Stimulated activated naive B cell treated with anti-CD40 and anti-IgM and Interleukin-4, amounts not matched to agents 10 μg/mL and 1 μg/mL and 100 μg/mL, for 72 hours (primary cell): ENCODE measurements at places on chromosomes 4 and X.

- DNase-seq = no peak
Measured at GRCh38 chrX:42490111-42490510, 287.9 kb downstream of the PPP1R2C start.

DNA sequence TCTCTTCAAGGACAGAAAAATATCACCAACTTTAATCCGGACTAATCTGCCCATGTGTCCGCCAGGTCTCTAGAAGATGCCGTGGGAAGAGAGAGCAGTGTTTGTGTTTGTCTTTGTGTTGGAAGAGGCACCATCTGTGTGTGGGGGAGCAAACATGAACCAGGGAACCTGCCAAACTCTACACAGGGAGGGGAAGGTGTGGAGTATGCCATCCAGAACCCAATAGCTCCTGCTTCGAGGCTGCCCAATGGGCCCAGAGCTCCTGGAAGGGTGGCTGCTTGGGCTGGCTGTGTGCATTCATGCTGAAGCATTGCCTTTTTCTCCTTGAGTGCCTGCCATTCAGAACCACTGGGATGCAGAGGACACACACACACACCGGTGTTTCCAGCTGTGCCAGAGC is 536.2 kb downstream of the MID1IP1 start:
- DNase-seq = no peak

DNA sequence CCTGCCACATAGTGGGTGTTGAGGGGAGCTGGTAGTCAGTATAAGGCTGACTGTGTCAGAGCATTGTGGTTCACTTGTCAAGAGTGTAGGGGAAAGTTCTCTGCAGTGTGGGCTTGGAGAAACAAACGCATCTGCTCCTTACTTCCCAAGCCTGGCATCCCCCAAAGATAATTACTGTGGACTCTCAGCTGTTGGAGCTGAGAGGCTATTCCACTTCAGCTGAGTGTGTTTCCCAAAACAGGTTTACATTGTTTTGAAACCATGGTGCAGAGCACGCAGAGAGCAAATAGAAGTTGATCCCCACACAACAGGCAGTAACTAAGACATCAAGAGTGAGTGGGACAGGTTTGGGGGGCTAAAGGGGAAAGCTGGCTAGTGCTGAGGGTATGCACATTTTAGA is 181.0 kb upstream of the EOLA2 start:
- no peak for DNase-seq

DNA sequence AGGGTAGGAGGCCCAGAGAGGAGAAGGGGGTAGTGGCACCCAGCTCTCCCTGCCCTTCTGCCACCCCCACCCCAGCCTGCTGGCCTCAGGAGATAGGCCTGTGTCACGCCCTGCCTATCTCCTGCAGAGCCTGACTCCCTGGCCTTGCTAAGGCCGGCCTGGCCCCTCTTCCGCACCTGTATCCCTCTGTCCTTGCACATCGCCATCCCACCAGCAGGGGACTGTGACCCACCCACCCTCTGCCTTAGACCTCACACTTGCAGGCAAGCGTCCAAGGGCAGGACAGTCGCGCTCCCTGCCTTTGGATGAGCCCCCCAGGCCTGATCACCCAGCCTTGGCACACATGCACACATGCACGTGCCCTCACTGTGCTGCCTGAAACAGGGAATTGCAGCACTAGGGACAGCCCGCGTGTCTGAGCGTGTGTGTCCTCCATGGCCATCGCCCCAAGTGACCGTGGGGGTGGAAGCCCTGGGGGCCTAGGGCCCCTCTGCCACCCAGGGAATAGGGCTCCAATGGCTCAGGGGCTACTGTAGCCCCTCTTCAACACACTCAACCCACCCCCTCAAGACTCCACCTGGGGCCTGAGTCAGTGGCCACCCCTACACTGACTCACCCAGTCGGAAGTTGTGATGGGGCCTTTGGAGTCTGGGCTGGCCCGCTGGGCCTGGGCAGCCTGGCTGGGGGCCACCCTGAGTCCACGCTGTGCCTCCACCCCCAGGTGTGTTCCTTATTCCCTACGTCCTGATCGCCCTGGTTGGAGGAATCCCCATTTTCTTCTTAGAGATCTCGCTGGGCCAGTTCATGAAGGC is 2.1 kb downstream of the SLC6A8 start:
- DNase-seq = no peak

DNA sequence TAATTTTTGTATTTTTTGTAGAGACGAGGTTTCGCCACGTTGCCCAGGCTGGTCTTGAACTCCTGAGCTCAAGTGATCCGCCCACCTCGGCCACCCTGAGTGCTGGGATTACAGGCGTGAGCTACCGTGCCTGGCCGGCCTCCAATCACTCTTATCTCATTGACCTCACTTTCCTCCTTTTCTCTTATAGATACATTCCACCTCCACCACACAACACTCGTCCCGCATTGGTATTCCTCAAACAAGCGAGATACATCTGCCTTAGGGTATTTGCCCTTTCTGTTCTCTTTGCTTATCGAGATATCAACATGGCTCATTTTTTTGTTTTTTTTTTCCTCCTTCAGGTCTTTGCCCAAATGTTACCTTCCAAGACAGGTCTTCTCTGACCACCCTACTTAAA is 1.8 kb upstream of the PRPS1 start:
- no peak for DNase-seq
